ENCODE measurements at places on chromosomes 4 and X.

GRCh38 chr4:55251896-55252295, 94.1 kb upstream of the SRD5A3 start:
- DNase-seq: no peak

GRCh38 chrX:48754238-48754637, 7.3 kb upstream of the GLOD5 start:
- no peak for DNase-seq

GRCh38 chrX:71859637-71860036, 51.0 kb upstream of the NHSL2 start:
- DNase-seq: peak; percentile 3

DNA sequence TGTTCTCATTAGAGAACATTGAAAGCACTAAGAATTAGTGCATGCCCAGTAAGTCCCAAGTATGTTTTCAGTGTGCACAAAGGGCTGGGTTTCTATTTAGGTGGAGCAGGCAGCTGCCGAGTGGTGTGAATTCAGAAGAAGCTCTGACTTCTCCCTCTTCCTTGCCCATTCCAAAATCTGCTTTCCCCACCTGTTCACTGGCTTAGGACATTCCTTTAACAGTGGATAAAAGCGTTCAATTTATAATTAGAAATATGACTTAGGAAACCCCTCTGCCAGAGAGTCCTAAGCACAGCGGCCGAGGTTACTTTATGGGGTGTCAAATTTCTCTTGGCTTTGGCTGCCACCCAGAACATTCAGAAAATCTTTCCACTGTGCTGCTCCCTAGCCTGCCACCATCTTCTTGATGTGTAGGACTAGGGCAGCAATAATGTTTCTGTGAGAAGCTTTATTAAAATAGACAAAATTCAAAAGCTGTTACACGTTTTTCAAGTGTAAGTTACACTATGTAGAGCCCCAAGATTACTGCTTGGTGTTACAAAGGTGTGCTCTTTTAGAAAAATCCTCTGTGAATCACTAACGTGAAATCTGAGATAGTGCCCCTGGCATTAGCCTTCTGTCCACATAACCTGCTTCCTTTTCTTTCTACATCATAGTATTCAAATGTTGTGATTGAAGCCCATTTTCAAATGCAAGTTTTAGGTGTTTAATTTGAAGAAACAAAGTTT, 191.6 kb upstream of the ANKRD50 start:
- DNase-seq: peak; percentile 16
